SW 1271 (cell line): ENCODE measurements at places on chromosomes 11 and 22.

- no peak for DNase-seq
Observed at GRCh38 chr11:58919980-58920379, 19.3 kb upstream of the GLYATL1 start.

GRCh38 chr22:18965526-18966421 lies 29.7 kb upstream of the PRODH start:
- DNase-seq = no peak

DNA sequence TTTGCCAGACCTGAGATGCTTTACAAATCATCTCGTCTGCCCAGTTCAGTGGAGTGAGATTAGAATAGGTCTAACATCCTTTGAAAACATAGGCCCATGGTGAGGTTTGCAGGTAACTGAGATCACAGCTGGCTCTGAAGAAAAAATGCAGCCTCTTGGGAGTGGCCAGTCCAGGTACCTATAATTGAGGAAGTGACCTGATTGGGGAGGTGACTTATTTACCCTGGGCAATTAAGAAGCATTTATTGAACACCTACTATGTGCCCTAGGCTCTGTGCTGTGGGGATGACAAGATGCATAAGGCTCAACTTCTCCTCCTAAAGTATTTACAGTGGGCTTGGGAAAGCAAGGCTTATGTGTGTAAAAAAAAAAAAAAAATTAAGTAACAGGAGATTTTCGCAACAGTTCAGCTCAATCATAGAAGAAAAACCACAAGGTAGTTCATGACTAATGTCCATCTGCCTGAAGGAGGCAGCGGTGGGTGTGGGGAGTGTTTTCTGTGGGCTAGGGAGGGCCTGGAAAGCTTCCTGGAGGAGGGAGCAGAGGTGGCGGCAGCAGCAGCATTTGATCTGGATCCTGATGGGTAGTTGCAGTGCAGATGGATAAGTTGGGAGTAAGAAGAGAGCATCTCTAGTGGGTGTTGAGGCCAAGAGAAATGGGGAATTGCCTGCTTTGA lies 16.1 kb downstream of the MICAL2 start:
- peak; percentile 16 for DNase-seq

GRCh38 chr11:111429066-111429506 lies 50.0 kb upstream of the POU2AF1 start:
- peak; percentile 58 for DNase-seq

GRCh38 chr11:103709371-103709770 lies 327.1 kb upstream of the DDI1 start:
- DNase-seq = no peak

GRCh38 chr11:122632181-122632824 lies 23.2 kb upstream of the UBASH3B start:
- no peak for DNase-seq

DNA sequence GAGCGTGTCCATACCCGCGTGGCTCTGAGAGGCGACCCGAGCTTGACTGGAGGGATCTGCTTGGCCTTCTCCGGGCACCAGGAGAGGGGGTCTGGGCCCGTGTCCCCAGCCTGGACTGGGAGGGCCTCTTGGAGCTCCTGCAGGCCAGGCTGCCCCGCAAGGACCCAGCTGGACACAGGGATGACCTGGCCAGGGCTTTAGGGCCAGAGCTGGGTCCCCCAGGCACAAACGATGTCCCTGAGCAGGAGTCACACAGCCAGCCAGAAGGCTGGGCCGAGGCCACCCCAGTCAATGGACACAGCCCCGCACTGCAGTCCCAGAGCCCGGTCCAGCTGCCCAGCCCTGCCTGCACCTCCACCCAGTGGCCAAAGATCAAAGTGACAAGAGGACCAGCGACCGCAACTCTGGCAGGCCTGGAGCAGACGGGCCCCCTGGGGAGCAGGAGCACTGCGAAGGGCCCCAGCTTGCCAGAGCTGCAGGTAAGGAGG lies 38.2 kb downstream of the TRIOBP start:
- no peak for DNase-seq

- no peak for DNase-seq
Observed at GRCh38 chr11:128670631-128671030, 23.2 kb upstream of the FLI1 start.

DNA sequence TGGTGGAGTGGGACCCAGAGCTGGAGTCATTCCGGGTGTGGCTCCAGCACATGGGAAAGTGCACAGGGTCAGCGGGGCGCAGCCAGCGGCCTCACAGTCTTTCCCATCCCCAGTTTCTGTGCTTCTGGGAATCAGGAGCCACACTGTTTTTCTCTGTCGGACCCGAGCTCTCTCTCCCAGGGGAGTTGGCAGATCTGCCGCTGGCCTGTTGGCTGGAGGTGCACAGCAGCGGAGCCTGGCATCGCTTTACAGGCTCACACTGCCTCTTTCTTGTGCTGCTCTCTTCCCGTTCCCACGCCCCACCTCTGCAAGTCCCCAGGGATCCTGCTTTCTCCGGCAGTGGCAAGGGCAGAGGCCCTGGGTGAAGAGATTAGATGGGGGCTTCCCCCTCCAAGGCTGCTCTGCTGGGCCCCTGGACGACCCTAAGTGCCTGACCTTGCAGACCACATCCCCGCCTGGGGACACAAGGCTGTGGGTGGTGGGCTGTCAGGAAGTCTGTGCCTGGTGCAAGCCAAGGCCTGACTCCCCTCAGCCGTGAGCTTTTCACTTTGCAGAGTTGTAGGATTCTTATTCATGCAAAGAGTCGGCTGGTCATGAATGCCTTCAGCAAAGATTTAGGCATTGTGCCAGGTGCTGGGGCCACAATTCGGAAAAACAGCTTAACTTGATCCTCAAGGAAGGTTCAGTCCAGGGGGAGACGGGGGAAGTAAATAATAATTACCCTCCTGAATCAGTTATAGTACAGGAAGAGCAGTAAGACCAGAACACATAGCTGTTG lies 116.3 kb downstream of the TIMP3 start:
- no peak for DNase-seq

DNA sequence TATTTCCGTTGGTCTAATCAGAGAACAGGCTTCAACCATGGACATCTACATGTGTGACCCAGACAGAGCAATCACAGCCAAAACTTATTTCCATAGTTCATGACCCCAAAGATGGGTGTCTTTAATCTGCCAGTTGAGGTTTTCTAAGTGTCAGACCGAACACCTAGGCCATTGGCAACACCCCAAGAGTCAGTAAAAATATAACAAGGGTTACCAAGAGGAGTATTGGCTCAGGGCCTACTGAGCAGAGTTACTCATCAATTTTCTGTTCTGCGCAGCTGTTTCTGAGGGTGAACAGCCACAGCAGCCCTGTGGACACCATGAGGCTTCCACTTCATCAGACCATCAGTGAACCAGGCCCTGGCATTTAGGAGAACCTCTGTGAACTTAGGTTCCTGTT lies 18.8 kb downstream of the GUCD1 start:
- no peak for DNase-seq

GRCh38 chr11:3855808-3856491 lies 486 bp downstream of the STIM1 start:
- peak; percentile 45 for DNase-seq

- DNase-seq = no peak
Observed at GRCh38 chr22:47144791-47145425, 382.5 kb downstream of the TBC1D22A start.

DNA sequence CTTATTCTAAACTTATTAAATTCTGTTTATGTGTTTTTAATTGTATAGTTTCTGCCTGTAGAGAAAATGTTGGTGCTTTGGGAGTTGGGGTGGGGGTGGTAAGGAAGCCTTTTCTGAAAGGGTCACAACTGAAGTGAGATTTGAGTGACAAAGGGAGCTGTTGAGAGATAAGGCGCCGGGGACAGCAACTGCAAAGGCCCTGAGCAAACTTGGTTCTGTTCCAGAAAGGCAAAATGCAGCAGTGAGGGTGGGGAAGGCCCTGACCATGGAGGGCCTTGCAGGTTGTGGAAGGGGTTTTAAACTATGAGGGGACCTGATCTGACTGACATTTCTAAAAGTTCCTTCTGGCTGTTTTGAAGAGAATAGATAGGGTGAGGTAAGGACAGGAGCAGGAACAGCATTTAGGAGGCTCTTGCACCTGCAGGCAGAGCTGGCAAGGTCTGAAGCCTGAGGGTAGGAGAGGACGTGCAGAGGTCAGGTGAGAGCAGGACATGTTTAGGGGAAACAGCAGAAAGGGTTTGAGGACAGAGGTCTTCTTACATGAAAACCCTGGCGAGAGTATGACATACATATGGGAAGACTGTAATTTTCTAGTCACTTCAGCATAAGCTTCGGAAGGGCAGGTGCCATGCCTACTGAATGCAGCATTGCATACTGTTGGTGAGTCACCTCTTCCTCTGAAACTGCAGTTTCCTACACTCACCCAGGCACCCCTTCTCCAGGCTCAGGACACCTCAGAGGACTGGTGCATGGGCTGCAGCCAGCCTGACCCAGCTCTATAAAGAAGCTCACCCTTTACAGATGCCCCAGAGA lies 190.7 kb downstream of the SNX19 start:
- no peak for DNase-seq

GRCh38 chr11:119878990-119879389 lies 150.0 kb upstream of the NECTIN1 start:
- DNase-seq = no peak

- DNase-seq = no peak
Observed at GRCh38 chr11:87397011-87397865, 359.5 kb downstream of the TMEM135 start.

DNA sequence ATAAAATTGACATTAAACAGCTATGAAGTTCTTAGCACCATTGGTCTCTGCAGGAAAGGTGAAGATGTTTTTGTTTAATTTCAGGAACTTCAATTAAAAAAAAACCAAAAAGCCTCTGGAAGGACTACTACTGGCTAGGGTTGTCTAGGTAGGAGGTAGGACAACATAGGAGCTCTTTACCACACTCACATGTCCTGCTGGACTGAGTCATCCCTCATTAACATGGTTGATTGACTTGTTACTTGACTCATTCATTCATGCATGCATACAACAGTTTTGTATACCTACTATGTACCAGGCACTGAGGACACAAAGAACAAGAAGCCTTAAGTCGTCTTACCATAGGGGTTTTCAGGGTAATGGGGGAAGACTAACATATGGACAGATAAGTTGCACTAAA lies 216.9 kb upstream of the ARHGAP20 start:
- no peak for DNase-seq

DNA sequence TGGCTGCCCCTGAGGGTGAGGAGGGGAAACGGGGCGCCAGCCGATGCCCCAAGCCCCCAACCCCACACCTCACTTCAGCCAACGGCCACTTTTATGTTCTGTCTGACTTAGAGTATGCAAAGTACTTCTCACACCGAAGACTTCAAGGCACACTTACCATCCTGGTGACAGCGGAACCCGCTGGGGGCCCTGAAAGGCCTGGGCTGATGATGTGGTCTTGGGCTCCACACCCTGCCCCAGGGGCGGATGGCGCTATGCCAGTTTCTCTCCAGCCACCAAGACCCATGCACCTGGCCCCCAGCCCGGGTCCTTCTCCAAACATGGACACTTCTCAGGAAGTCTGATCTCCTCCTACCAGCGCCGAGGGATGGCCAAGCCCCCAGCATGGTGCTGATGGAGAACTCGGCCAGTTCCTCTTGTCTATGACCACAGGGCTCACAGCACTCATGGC lies 175.4 kb downstream of the CTTN start:
- DNase-seq = no peak
